ENCODE measurements at places on chromosomes 3 and 15.

GRCh38 chr3:139689122-139689521, 11.3 kb upstream of the NMNAT3 start:
- no peaks in the 10 kb centered on the region for H3K27me3 ChIP-seq
- no peak for DNase-seq
- H3K27ac ChIP-seq, result no peak overlapping the region
- no peaks in the 10 kb centered on the region for H3K36me3 ChIP-seq
- H3K4me1 ChIP-seq, result no peaks in the 10 kb centered on the region

DNA sequence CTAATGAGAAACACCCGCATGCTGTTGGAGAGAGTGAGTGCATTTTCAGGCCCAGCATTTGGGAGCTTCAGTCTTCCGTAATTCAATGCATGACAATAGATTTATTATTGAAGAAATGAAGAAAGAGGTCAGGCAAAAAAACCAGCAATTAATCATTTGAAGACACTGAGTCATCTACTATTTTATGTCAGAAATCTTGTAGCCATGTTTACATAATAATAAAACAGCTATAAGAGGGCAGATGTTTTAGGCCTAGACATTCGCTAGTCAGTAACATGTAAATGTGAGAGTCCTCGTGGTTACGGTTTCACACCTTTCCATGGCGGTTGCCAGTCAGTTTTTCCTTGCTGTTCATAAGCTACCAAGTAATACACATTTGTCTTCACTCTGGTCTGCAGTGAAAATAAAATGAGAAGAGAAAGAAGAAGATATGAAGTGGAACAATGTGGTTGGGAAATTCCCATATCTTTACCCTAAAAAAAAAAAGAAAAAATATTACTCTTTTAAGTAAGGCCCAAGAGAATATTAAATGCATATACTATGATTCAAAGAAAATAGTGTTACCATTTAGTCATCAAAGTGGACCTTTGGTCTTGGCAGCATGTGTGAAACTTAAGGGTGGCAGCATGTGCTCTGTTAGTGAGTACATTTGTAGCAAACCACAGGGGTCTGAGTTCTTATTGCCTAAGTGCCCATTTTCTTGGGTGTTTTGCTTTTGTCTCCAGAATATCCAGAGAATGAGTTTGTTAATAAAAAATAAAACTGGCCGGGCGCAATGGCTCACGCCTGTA, 140.5 kb upstream of the TBL1XR1 start:
- DNase-seq, result peak; percentile 84
- H3K4me3 ChIP-seq, result no peak overlapping the region
- H3K4me1 ChIP-seq, result peaks cover 37% of the 10 kb centered on the region
- H3K27me3 ChIP-seq, result no peaks in the 10 kb centered on the region

GRCh38 chr3:188390343-188390718, 236.4 kb downstream of the LPP start:
- no peak overlapping the region for H3K27ac ChIP-seq
- H3K4me1 ChIP-seq, result peaks cover 14% of the 10 kb centered on the region
- H3K36me3 ChIP-seq, result no peaks in the 10 kb centered on the region
- DNase-seq, result no peak

DNA sequence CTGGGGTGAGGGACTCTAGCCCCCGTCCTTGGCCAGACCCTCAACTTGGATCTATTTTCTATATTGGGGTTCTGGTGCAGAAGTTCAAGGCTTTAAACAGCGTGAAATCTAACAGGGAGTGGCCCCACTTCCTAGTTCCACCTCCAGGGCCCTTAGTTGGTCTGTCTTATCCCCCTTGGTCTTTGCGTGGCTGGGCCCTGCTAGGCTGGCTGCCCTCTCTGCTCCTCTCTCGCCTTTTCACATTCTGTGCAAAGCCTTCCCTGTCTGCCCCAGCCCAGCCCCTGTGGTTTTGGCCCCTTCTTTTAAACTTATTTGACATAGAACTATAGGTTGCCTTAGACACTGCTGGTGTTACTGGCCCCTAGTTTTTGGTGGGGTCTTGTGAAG, 5.6 kb downstream of the PPCDC start:
- H3K27me3 ChIP-seq, result no peaks in the 10 kb centered on the region
- DNase-seq, result no peak
- peaks cover 9% of the 10 kb centered on the region for H3K4me1 ChIP-seq
- no peak overlapping the region for H3K27ac ChIP-seq
- H3K4me3 ChIP-seq, result no peak overlapping the region

DNA sequence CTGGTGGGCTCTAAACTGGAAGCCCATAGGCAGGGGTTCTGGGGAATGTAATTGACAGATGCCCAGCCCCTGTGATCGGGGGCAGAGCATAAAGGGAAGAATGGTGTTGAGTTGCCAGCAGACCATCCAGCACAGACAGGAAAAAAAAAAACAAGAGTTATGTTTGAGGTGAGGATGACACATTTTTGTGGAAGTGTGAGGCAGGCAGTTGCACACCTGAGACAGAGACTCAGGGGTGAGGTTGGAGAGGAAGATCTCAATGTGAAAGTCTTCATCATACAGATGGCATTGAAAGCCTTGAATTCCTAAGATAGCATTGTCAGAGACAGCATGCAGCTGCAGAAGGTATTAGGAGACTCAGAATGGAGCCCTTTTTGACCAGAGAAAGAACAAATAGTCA, 18.6 kb upstream of the ST8SIA2 start:
- DNase-seq, result no peak
- no peaks in the 10 kb centered on the region for H3K4me1 ChIP-seq
- H3K4me3 ChIP-seq, result no peak overlapping the region
- H3K27me3 ChIP-seq, result 0 out of 2 replicates have a peak, but pooled peaks cover 5% of the 10 kb centered on the region
- H3K36me3 ChIP-seq, result no peaks in the 10 kb centered on the region

- H3K27me3 ChIP-seq, result no peaks in the 10 kb centered on the region
- no peaks in the 10 kb centered on the region for H3K36me3 ChIP-seq
- no peak overlapping the region for H3K27ac ChIP-seq
- no peak for DNase-seq
Observed at GRCh38 chr3:70870576-70870975, 558.1 kb upstream of the MDFIC2 start.

GRCh38 chr15:99177679-99178078, 71.7 kb downstream of the TTC23 start:
- no peak overlapping the region for H3K4me3 ChIP-seq
- H3K27me3 ChIP-seq, result no peaks in the 10 kb centered on the region
- H3K4me1 ChIP-seq, result 0 out of 2 replicates have a peak, but pooled peaks cover 3% of the 10 kb centered on the region

GRCh38 chr15:27342991-27343390, 372.0 kb downstream of the GABRG3 start:
- no peaks in the 10 kb centered on the region for H3K36me3 ChIP-seq
- H3K27me3 ChIP-seq, result no peaks in the 10 kb centered on the region
- no peaks in the 10 kb centered on the region for H3K4me1 ChIP-seq
- H3K27ac ChIP-seq, result no peak overlapping the region
- no peak overlapping the region for H3K4me3 ChIP-seq

DNA sequence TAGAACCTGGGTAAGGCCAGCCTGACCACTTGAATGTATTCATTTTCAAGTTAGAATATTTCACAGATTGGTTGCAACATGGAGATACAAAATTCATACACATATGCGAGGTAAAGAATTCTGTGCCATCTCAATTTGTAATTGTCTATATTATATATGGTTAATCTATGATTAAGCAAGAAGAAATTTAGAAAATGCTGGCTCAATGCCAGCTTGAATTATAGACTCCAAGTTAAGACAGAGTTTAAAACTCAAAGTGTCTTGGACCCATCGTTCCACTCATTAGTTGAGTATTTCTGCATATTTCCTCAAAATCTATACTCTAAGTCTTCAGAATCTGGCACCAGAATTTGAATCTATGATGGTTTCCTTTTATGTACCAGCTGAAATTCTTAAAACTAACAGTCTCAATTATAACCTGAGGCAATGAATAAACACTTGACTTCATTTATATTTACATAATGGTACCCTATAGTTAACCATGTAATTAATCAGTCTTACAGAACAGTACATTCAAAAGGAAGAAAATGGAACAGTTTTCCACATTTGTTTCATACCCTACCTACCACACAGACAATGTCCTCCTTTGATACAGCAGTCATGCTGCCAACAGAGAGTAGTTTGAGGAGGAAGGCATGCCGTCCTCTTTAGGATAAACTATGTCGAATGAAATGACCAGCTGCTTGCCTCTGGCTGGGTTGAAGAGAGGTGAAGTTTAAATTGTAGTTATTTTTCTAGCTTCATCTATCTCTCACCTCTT, 95.7 kb downstream of the CD47 start:
- DNase-seq, result no peak
- no peaks in the 10 kb centered on the region for H3K27me3 ChIP-seq
- no peak overlapping the region for H3K4me3 ChIP-seq
- H3K27ac ChIP-seq, result no peak overlapping the region

- H3K36me3 ChIP-seq, result no peaks in the 10 kb centered on the region
- no peak for DNase-seq
Observed at GRCh38 chr3:54337846-54338245, 215.5 kb downstream of the CACNA2D3 start.

GRCh38 chr3:129984125-129984524, 9.6 kb downstream of the TRH start:
- H3K4me1 ChIP-seq, result no peaks in the 10 kb centered on the region
- H3K4me3 ChIP-seq, result no peak overlapping the region
- peak; percentile 26 for DNase-seq
- no peak overlapping the region for H3K27ac ChIP-seq
- no peaks in the 10 kb centered on the region for H3K36me3 ChIP-seq

GRCh38 chr3:195806916-195807231, 4.9 kb downstream of the MUC4 start:
- peaks cover 44% of the 10 kb centered on the region for H3K27me3 ChIP-seq
- H3K36me3 ChIP-seq, result no peaks in the 10 kb centered on the region
- DNase-seq, result no peak
- H3K4me3 ChIP-seq, result no peak overlapping the region

GRCh38 chr3:127771746-127772145, 50.6 kb downstream of the MGLL start:
- peaks cover 45% of the 10 kb centered on the region for H3K4me1 ChIP-seq
- 0 out of 2 replicates have a peak, but pooled peaks cover 5% of the 10 kb centered on the region for H3K36me3 ChIP-seq
- H3K27ac ChIP-seq, result no peak overlapping the region

DNA sequence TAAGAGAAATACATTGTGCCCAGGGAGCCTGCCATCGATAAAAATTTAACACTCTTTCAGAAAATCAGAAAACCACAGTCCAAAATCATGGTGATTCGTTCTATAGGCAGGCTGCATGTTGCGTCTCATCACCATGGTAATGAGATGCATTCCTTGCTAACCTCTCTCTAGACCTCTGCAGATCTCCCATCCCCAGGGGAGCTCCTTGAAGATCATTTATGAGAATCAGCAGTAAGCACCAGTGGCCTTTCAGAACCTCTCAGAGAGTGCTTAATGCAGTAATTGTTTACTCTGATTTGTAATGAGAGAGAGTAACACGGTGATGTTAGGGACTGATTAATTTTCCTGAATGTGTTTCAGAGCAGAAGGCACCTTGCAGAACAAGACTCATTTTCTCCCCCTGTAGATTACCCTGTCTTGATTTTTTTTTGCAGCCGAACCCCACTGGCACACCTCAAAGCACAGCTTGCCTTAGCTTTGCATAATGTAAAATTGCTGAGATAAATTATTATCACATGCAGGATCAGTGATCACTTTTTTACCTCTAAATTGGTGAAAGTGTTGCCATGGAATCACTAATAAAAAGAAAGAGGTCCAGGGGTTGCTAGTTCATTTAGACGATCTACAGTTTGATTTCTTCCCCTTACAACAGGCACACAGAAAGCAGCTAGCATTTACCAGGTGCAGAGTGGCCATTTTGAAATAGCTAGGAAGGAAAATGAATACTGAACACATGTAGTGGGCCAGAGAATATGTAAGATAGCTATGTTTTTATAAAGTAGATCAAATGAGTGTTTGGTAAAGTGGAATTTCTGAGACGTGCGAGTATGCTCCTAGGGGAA, 98.9 kb upstream of the CHL1 start:
- no peak overlapping the region for H3K27ac ChIP-seq
- no peaks in the 10 kb centered on the region for H3K27me3 ChIP-seq
- no peak overlapping the region for H3K4me3 ChIP-seq
- no peak for DNase-seq
- no peaks in the 10 kb centered on the region for H3K36me3 ChIP-seq

- H3K27ac ChIP-seq, result peak overlapping the region; percentile 47
- H3K4me1 ChIP-seq, result peaks cover 11% of the 10 kb centered on the region
- DNase-seq, result peak; percentile 67
- H3K27me3 ChIP-seq, result no peaks in the 10 kb centered on the region
- no peak overlapping the region for H3K4me3 ChIP-seq
Observed at GRCh38 chr3:149042789-149043386, 43.4 kb downstream of the HLTF start.

- no peak overlapping the region for H3K27ac ChIP-seq
- H3K4me3 ChIP-seq, result no peak overlapping the region
- DNase-seq, result no peak
- peaks cover 41% of the 10 kb centered on the region for H3K4me1 ChIP-seq
Observed at GRCh38 chr15:57015897-57016296, 97.5 kb downstream of the TCF12 start.

GRCh38 chr15:57353317-57353804, 22.9 kb upstream of the CGNL1 start:
- no peak for DNase-seq
- no peak overlapping the region for H3K27ac ChIP-seq
- no peaks in the 10 kb centered on the region for H3K36me3 ChIP-seq
- peaks cover 11% of the 10 kb centered on the region for H3K4me1 ChIP-seq
- no peaks in the 10 kb centered on the region for H3K27me3 ChIP-seq

- H3K4me3 ChIP-seq, result no peak overlapping the region
- no peak overlapping the region for H3K27ac ChIP-seq
- H3K27me3 ChIP-seq, result peaks cover 7% of the 10 kb centered on the region
- H3K4me1 ChIP-seq, result no peaks in the 10 kb centered on the region
Observed at GRCh38 chr3:23096041-23096440, 107.1 kb upstream of the UBE2E2 start.

DNA sequence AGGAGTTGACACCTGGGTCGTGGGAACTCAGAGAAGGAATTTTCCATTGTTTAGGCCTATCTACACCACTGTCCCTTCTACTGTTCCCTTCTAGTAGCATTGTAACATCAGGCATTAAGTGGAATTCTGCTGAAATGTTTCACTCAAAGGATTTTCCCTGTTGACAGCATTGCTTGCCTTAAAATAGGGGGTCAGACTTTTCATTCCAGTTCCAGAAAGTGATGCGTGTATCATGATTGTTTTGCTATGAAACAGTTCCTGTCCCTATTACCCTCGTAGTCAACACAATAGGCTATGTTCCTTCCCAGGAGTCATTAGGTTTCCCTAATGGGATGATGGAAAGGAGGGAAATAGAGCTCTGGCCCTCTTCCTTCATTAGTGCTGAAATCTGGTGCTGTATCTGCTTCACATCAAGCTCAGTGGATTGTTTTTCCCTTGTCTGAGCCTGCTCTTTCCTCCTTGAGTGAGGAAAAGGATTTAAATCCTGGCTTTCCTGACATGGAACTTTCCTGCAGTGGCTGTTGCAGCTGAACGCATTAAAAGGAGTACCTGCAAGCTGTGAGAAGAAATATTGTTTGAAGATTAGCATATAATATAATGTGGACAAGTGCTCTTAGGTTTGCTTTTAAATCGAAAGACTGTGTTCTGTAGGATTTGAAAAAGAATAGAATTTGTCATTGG, 195.9 kb downstream of the KLHL25 start:
- no peak overlapping the region for H3K4me3 ChIP-seq
- no peaks in the 10 kb centered on the region for H3K4me1 ChIP-seq
- H3K36me3 ChIP-seq, result no peaks in the 10 kb centered on the region
- no peak for DNase-seq
- H3K27me3 ChIP-seq, result no peaks in the 10 kb centered on the region
- no peak overlapping the region for H3K27ac ChIP-seq

Measured in GM23248 (cell line).